ENCODE measurements at places on chromosomes 6 and 20.

GRCh38 chr6:113763876-113764275 is 93.3 kb upstream of the MARCKS start:
- DNase-seq = no peak

DNA sequence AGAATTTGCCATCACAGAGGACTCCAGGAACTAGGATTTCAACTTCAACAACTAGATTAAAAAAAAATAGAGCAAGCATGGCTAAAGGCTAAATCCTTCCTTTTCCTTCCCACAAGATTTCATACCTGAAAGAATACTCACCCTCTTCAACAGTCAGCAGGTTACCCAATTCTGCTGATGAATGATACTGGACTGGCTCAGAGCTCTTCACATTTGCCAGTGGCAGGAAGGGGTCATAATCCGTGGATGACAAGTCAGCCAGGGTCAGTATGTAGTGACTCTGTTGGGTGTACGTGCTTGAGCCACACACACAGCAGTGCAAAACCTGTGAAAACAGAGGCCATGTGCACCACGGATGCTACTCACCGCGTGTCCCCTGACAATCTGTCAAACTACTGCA is 152.9 kb downstream of the INSM1 start:
- no peak for DNase-seq

- DNase-seq = no peak
Measured at GRCh38 chr6:56790414-56790813, 147.7 kb upstream of the DST start.

GRCh38 chr6:163392533-163392932 is 22.0 kb upstream of the QKI start:
- no peak for DNase-seq

GRCh38 chr6:90502866-90503407 is 83.9 kb downstream of the MAP3K7 start:
- DNase-seq = no peak

- no peak for DNase-seq
Measured at GRCh38 chr6:113629975-113630737, 227.0 kb upstream of the MARCKS start.

DNA sequence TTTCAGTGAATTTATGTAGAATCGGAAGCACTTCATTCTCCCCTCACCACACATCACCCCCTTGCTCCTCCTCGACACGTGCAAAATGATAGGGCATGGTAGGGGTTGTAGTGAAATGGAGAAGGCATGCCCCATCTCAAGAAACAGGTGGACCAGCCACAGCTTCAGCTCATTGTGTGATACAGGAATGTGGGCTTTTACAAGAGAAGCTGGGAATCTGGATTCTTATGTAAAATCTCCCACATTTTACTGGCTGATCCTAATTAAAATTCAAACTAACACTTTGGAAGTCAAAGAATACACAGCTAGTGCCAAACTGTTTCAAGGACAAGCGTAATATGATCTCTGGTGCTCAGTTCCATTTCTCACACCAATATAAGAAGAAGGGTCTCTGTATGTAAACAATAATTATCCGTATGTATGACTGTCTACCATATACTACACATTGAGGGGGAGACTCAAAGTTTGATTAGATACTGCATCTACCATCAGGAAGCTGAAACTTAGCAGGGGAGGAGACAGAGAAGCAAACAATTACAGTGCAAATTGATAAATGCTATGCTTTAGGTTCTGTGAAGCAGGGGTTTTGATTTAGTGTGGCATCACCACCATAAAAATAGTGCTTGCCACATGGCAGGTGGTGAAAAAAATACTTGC is 24.3 kb upstream of the KIAA0408 start:
- DNase-seq = no peak
